ENCODE measurements at places on chromosomes 12 and 14. TPM values are rescaled to one million over a fixed set of nuclear protein-coding genes. Genes with fewer than 3 reads are reported as not detected.

- DNase-seq = no peak
These were observed 234.4 kb upstream of the DAAM1 start for GRCh38 chr14:58954052-58954451.

GRCh38 chr12:51365276-51365675 is 18.8 kb upstream of the CELA1 start:
- DNase-seq = no peak

GRCh38 chr14:51095854-51096823 is 1.2 kb upstream of the TRIM9 start:
- no peak for DNase-seq

GRCh38 chr12:96256672-96257361 is 62.6 kb downstream of the ELK3 start:
- DNase-seq = no peak

DNA sequence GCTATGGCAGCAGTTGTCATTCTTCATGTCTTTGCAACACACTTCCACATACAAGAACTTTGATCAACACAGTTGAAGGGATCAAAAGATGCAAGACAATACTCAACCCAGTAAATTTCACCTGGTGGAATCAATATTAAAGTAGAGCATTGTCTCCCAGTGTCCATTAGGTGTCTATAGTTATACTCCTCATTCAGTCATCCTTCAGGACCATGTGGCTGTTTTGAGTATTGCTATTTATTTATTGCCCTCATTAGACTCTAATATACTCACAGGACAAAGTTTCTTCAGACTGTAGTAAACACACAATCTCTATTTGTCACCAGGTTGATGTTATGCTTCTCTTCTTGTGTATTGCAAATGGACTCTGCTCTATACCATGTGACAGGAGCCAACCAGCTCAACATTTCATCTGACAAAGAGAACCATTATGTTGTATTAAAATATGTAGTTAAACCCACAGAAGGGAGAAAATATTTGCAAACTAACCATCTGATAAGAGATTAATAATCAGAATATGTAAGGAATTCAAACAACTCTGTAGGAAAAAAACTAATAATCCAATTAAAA is 146.6 kb downstream of the TGFB3 start:
- DNase-seq = no peak

DNA sequence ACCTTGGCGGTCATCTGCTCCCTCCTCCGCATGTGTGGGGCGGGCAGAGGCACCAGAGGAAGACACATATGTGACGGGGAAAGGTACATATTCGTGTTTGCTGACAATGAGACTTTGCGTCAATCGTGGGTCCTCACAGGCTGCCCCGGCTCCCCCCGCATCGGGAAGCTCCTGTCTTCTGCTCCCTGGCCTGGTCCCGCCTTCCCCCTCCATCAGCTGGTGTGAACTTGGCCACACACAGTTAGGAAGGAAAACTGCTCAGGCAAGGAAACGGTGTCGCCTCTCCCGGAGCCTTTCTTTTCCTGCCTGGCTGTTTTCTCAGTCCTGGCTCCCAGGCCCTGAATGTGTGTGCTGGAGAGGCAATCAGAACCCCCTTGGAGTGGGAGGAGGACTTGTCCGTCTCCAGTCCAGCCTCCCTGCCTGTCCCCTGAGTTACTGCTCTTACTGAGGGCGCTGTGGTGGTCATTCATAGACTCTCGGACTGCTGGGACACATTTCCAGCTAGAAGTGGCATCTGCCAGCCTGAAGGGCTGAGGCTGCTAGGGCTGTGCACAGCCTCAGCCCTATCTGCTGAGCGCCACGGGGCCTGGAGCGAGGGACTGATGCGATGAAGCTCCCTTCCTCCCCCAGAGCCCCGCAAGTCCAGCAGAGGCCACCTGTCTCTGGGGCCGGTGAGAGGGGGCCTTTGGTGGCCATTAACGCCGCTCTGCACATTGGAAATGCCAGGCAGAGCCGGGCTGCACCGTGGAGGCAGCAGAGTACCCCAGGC is 44.2 kb upstream of the TSPAN9 start:
- peak; percentile 45 for DNase-seq

Gene PPP1R12A
- total RNA-seq = 43.9 TPM

Gene KCNH3
- total RNA-seq = 0.27 TPM

Gene DBX2
- total RNA-seq = 0.24 TPM

Gene ASPG
- 27.5 TPM for total RNA-seq

All from Right ventricle myocardium inferior (tissue), 1 donor.